ENCODE measurements at places on chromosomes 2 and 18. TPM values are rescaled to one million over a fixed set of nuclear protein-coding genes. Genes with fewer than 3 reads are reported as not detected.

DNA sequence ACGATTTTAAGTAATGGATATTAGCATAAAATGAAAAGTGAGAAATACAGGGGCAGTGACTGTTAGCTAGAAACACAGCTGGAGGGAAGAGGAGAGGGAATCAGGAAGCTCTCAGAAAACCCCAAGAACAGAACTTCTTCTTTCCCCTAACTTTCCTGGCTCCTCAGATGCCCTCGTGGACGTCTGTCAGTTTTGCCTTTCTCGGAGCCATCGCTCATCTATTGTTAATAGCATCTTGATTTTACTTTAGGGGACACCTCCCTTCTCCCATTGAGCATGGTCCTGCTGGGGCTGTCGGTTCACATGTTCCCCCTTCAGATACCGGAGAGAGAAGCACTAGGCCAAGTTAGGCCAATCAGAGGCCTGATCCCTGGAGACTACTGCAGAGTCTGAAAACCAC lies 2.3 kb upstream of the PLEK start:
- no peak overlapping the region for H3K4me3 ChIP-seq
- H3K36me3 ChIP-seq: no peaks in the 10 kb centered on the region
- no peaks in the 10 kb centered on the region for H3K27me3 ChIP-seq
- H3K4me1 ChIP-seq: no peaks in the 10 kb centered on the region

DNA sequence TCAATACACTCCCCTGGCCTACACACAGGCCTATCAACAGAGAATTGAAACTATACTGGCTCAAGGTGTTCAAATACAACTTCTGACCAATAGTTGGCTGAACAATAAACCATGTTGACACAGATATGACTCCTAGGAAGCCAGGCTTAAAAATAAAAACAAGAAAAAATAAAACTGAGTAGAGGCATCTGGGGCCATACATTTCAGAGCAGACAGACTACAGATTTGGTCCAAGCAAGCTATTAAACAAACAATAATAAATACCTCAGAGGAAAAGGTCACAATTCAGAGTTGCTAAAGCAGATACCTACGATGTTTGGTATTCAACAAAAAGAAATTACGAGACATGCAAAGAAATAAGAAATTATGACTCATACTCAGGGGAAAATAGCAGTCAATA lies 132.8 kb upstream of the ACVR2A start:
- no peaks in the 10 kb centered on the region for H3K36me3 ChIP-seq
- no peak for DNase-seq
- no peak overlapping the region for H3K27ac ChIP-seq
- H3K27me3 ChIP-seq: no peaks in the 10 kb centered on the region
- no peak overlapping the region for H3K4me3 ChIP-seq

- H3K36me3 ChIP-seq: no peaks in the 10 kb centered on the region
- no peaks in the 10 kb centered on the region for H3K27me3 ChIP-seq
- no peak for DNase-seq
- H3K4me3 ChIP-seq: no peak overlapping the region
- no peaks in the 10 kb centered on the region for H3K4me1 ChIP-seq
Observed at GRCh38 chr2:88114889-88115288, 13.0 kb downstream of the FABP1 start.

- no peaks in the 10 kb centered on the region for H3K4me1 ChIP-seq
- DNase-seq: peak; percentile 98
- H3K27me3 ChIP-seq: no peaks in the 10 kb centered on the region
- peak within 1 kb of the TSS; percentile 72 for H3K27ac ChIP-seq
- peak within 1 kb of the TSS; percentile 73 for H3K4me3 ChIP-seq
- H3K36me3 ChIP-seq: peaks cover 30% of the 10 kb centered on the region
Observed at GRCh38 chr2:130342533-130343275, at the start of gene IMP4. TSS of gene IMP4 (plus strand) at chr2:130342897. CDS start at chr2:130342933, 36 bp downstream.

Gene SPEG
- polyA plus RNA-seq: 33.3 TPM

Gene IKZF2
- 1.1 TPM for polyA plus RNA-seq

Gene SIX3
- polyA plus RNA-seq: 1.7 TPM

DNA sequence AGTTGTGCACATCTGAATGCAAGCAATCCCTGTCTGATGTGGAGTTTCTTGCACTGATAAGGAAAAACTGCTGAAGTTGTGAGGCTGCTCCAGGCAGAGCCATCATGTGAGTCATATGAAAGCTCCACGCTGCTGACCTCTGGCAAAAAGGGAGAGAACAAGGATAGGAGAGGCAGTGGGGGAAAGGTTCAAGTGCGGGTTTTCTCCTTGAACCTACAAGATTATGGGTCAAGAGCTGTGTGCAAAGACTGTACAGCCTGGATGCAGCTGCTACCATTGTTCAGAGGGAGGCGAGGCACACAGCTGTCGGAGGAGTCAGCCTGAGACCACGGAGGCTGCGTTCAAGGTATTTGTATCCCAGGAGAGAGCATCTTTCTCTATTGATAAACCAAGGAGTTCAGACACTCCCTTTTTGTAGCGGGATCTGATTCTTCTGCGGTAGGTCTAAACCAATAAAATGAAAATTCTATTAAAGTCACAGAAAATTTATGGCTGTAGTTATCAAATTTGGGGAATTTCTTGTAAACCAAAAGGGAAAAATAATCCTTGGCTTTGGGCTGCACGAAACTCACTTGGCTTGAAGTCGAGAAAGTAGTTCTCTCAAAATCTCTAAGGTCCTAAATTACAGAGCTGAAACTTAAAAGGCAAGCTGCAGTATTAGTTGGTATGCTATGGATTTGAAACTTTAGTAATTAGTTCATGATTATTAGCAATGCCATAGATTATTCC lies at the start of gene CDK15:
Gene CDK15, plus strand, starts transcription at position 96 of the 729 bp plus-strand sequence. Its CDS starts 128 bp downstream, at position 224.
- DNase-seq: no peak
- H3K27me3 ChIP-seq: no peaks in the 10 kb centered on the region
- no peaks in the 10 kb centered on the region for H3K4me1 ChIP-seq
- H3K36me3 ChIP-seq: no peaks in the 10 kb centered on the region
- no peak within 1 kb of the TSS for H3K27ac ChIP-seq

GRCh38 chr2:12770300-12770968 lies 53.7 kb downstream of the TRIB2 start:
- H3K27ac ChIP-seq: no peak overlapping the region
- no peaks in the 10 kb centered on the region for H3K27me3 ChIP-seq
- no peak for DNase-seq
- no peak overlapping the region for H3K4me3 ChIP-seq
- no peaks in the 10 kb centered on the region for H3K4me1 ChIP-seq
- no peaks in the 10 kb centered on the region for H3K36me3 ChIP-seq

Gene NT5DC4
- polyA plus RNA-seq: not detected

GRCh38 chr2:40173276-40173675 lies 278.6 kb downstream of the SLC8A1 start:
- H3K27ac ChIP-seq: no peak overlapping the region
- no peaks in the 10 kb centered on the region for H3K27me3 ChIP-seq
- DNase-seq: no peak

DNA sequence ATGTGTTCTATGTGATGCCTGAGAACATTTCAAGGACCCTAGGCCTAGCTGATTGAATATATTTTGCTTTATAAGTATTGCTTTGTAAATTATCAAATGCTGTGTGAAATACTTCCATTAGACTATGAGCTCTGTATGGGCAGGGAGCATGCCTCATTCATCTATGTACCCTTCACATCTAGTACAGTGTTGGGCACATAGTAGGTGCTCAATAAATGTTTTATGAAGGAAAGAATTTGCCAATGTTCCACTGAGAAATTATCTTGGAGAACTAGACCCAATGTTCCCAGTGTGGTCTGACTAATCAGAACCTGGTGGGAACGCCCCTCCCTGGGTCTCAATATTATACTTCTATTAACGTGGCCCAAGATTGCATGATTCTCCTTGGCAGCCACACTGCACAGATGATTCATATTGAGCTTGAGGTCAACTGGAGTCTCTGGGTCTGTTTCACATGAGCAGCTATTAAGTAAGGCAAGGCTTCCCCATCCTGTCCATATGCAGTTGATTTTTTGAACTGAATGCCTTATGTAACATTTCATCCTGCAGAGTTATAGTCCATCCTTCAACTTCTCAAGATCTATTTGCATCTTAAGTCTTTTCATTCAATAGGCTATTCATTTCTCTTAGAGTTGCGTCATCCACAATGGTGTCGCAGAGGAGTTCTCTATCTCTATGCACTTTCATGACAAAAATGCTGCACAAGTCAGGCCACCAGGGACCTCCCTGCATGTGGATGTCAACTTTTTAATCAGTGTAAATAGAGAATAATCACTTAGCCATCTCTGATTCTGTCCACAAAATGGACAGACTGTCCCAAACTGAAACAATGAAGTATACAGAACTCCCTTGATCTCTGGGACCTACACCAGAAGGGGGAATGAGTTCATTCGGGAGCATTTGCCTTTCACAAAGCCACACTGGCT lies 257.6 kb downstream of the CYP26B1 start:
- H3K27me3 ChIP-seq: no peaks in the 10 kb centered on the region
- H3K4me1 ChIP-seq: no peaks in the 10 kb centered on the region
- DNase-seq: no peak

Gene ZNF2
- polyA plus RNA-seq: 0.80 TPM

Gene ANKRD62
- 0.38 TPM for polyA plus RNA-seq

GRCh38 chr2:134183679-134184078 lies 70.2 kb upstream of the MGAT5 start:
- no peaks in the 10 kb centered on the region for H3K27me3 ChIP-seq
- no peaks in the 10 kb centered on the region for H3K36me3 ChIP-seq
- no peak for DNase-seq
- peaks cover 3% of the 10 kb centered on the region for H3K4me1 ChIP-seq
- H3K27ac ChIP-seq: no peak overlapping the region

GRCh38 chr2:17545680-17546613 lies 5.5 kb downstream of the VSNL1 start:
- no peak for DNase-seq
- no peak overlapping the region for H3K4me3 ChIP-seq
- no peak overlapping the region for H3K27ac ChIP-seq
- H3K36me3 ChIP-seq: no peaks in the 10 kb centered on the region

DNA sequence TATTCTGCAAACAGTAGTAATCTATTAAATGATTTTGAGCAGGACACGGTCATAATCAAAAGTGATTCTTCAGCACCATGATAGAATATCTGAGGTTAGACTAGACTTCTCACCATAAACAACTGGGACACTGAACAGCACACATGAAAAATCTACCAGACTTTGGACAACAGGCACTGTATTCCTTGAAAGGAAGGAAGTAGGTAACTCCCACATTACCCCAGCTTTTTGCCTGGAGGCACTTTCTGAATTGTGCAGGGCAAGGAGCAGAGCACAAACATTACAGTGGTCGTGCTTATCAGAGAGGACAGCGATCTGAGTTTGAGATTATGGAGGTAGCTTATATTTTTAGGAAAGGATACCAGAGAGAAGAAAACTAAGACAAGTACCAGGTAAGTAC lies 25.3 kb upstream of the IL1RL1 start:
- no peaks in the 10 kb centered on the region for H3K27me3 ChIP-seq
- no peak overlapping the region for H3K4me3 ChIP-seq
- H3K4me1 ChIP-seq: no peaks in the 10 kb centered on the region
- no peak for DNase-seq
- H3K27ac ChIP-seq: no peak overlapping the region

DNA sequence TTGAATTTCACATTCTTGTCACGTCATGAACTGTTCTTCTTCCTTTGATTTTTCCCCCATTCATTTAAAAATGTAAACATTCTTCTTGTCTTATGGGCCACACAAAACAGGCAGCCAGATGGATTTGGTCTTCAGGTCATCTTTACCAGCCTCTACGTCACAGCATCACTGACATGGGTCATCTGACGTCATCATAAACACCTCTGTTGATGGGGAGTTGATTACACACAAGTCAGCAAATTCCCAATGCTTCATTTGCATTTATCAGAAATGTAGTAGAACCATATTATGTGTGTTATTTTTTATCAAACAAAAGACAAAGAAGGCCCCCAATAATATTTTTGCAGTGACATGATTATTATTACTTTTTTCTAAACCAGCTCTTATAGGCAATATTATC lies 777.9 kb downstream of the DCC start:
- DNase-seq: no peak
- H3K27ac ChIP-seq: no peak overlapping the region
- no peaks in the 10 kb centered on the region for H3K27me3 ChIP-seq
- H3K36me3 ChIP-seq: no peaks in the 10 kb centered on the region

DNA sequence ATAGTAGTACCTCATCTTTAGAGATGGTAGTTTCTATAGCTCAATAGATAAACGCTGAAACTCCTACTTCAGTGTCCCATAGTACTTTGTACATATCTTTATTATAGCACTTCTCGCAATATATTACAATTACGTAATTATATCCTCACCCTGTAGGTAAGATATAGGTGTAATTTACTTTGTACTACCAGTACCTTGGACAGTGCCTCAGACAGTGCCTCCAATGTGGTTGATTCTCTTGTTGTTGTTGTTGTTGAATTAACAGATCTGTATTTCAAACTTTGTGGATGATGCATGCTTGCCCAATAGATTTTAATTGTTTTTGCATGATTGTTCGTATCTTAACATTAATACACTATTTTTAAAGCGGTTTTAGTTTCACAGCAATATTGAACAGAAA lies 188.6 kb downstream of the ARL6IP6 start:
- no peaks in the 10 kb centered on the region for H3K36me3 ChIP-seq
- no peak for DNase-seq
- H3K27me3 ChIP-seq: no peaks in the 10 kb centered on the region
- no peak overlapping the region for H3K27ac ChIP-seq
- no peak overlapping the region for H3K4me3 ChIP-seq
- no peaks in the 10 kb centered on the region for H3K4me1 ChIP-seq

Gene GCG
- 9,451 TPM for polyA plus RNA-seq

DNA sequence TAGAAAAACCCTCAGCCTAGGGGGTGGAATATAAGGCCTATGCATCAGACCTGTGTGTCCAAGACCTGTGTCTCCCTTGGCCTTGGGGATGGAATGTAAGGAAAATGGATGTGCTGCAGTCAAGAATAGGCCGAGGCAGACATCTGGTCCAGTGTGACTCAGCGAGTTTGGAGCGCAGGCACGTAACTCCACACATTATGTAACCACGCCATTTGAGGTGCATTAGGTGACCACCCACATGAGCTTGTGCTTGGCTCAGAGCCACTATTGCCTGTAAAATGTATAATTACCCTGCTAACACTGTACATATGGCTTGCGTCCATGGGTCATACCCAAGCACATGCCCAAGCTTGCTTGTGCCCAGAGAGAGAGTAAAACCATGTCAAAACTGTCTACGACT lies 580.9 kb upstream of the HNMT start:
- no peak overlapping the region for H3K4me3 ChIP-seq
- DNase-seq: no peak

DNA sequence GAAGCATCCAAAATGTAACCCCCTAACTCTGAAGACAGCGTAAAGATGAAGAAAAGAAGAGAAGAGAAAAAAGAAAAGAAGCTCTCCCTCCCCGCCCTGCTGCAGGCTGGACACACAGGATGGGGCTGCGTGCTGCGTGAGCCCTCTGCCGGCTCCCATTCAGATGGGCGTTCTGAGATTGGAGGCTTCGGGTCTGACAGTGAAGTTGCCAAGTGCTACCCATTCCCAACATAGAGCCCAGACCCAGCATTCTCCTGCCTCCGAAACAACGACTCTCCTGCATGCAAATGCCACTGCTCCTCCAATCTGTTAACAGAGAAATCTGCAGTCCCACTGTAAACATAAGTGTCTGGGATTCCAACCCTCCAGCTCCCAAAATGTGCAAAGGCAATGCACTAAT lies 234.9 kb downstream of the BCL11A start:
- no peaks in the 10 kb centered on the region for H3K36me3 ChIP-seq
- H3K4me3 ChIP-seq: no peak overlapping the region
- no peaks in the 10 kb centered on the region for H3K4me1 ChIP-seq

Measured in pancreas (tissue), 10 donors.